ENCODE measurements at places on chromosomes 7 and 10.
A peak's percentile ranks its signal among the peaks of the same experiment; 100 is the strongest.

DNA sequence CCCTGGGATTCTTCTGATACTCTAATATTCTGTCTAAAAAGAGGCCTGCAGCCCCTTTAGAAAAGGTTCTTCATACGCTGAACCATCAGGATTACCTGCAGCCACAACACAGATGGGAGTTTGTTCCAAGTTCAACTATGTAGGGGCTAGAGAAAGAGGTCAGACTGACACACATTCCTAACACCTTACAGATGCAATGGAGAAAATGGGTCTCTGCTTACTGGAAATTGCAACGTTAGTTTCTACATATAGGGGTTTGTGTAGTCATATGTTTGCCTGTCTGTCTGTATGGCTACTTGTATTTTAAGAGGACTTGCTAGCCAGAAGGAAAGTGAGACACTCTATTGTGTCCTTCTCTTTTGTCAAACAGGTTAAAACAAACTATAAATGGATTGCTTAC is 618.5 kb downstream of the INHBA start:
- no peak for DNase-seq

DNA sequence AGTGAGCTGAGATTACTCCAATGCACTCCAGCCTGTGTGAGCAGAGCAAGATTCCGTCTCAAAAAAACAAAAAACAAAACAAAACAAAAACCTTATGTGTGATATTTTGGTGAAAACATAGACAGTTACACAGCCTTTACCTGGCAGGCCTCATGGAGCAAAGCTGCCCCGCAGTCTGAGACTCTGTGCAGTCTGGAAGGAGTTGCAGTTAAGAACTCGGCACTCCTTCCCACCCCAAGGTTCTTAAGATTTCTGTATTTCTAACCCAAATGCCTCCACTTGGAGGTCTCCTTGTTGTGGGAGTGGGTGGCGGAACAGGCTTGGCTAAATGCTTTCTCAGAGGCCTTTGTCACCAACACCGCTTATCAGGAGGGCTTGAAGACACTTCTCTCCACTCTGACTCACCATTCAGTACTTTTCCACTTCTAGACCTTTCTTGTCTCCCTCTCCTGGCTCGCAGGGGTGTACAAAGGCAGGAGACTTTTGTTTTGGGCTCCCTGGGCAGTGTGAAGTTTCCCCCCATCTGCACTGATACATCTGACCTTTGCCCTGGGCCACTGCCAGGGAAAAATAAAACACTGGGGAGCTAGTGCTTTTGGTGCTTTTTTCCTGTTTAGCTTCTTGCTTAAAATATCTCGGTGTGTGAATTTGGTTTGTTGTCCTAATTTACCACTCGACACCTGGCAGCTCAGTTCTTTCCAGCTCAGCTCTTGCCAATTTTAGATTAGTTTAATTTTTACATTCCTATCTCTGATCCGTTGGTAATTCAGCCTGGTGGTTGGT is 51.3 kb upstream of the MAGI2 start:
- DNase-seq: no peak

DNA sequence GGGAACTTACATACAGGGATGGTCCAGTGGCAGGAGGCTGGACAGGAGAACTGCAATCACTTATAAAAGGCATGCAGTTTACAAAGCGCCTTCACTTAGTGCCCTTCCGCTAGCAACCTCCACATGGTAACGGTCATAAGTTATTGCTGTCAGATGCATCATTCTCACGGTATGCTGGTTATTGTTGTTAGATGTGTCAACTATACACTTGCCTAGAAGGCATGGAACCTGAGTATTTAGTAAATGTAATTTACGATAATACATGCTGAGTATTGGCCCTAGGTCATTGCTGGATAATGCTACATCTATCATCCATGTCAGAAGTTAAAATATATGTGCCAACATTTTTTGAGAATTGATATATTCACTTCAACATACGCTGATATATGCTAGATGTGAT is 155.1 kb upstream of the MBL2 start:
- no peak for DNase-seq

DNA sequence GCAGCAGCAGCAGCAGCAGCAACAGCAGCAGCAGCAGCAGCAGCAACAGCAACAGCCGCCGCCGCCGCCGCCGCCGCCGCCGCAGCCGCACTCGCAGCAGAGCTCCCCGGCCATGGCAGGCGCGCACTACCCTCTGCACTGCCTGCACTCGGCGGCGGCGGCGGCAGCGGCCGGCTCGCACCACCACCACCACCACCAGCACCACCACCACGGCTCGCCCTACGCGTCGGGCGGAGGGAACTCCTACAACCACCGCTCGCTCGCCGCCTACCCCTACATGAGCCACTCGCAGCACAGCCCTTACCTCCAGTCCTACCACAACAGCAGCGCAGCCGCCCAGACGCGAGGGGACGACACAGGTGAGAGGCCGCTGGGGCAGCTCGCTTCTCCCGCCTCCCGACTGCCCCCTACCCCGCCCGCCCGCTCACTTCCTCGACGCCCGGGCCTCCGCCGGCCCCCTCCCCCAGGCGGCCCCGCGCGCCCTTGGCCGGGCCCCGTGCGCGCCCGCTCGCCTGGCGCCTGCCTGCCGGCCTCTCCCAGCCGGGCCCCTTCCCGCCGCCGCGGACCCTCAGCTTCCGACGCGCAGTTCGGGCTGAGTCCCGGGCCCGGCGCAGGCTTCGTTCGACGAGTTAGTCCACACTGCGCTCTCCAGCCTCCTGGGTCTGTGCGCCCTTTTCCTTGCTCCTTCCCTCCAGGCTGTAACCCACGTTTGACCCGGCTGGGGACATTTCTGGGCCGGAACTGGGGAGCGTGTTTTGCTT is 882 bp downstream of the DLX6 start:
- no peak for DNase-seq

- DNase-seq: no peak
These were observed 582.4 kb downstream of the SUGCT start for GRCh38 chr7:40717242-40717641.

- DNase-seq: no peak
These were observed 25.8 kb downstream of the MAPK8 start for GRCh38 chr10:48332166-48332870.

GRCh38 chr10:72709041-72709440 is 17.1 kb downstream of the MCU start:
- no peak for DNase-seq

DNA sequence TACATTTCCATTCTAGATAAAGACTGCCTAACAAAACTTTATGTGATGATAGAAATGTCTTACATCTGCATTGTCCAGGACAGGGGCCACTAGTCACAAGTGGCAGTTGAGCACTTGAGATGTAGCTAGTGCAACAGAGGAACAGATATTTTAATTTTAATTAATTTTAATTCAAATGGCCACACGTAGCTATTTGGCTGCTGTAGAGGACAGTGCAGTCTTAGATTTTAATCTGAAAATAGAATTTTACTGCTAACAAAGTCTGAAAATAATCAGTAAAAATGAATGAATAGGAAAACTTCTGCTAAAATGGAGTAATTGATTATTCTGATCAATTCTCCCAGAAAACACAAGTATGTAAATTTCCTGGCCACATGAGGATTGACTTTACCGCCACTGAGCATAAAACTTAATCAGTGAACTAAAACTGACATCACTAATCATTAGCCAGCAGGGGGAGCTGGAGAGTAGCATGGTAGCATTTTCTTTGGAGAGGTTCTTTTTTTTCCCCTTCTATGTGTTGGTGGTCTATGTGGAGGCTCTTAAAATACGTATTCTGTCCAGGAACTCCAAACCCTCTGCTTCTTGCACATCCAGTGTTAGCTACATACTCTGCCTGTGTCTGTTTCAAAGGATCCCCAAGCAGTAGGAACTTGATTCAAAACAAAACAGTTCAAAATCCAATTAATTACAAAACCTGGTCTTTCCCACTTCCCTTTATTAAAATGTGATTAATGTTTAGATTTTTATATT is 52.1 kb downstream of the TSPAN12 start:
- DNase-seq: peak; percentile 37

DNA sequence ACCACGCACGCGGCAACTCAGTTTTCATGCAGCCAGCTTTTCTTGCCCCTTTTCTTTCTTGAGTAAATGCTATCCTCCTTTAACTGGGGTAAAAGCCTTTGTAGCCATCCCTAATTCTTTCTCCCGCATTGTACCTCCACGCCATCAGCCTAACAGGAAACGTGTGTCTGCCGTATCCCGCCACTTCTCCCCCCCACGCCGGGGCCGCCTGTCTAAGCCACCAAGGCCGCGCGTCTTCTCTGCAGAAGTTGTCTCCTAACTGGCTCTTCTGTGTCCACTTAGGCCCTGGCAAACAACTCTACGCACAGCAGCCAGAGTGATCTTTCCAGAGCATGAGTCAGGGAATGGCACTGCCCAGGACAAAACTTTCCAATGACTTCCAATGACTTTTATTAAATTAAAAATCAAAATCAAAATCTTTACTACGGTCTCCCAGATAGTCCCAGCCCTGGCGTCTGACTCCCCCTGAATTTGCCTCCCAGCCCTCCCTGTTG is 74.6 kb downstream of the XRCC2 start:
- no peak for DNase-seq

DNA sequence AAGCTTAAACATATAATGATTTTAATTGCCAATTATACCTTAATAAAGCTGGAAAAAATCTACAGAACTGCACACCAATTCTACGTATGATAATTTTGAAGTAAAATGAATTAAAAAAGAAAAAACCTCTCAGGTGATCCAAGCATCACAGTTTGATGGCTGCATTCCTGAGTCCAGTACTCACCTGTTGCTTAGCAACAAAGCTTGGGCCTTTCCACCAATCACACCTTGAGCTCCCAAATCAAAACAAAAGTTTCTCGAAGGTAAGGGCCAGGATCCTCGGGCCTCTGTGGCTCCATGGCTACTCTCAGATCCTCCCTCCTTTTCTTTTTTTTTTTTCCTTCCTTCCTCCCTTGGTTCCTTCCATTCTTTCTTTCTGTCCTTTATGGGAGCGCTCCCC is 137.2 kb upstream of the PCBD1 start:
- no peak for DNase-seq

- no peak for DNase-seq
These were observed 148.4 kb upstream of the FAM20C start for GRCh38 chr7:43791-44540.

All from stimulated activated CD4-positive, alpha-beta T cell treated with anti-CD3 and anti-CD28 coated beads, Interleukin-2, amount 100 ng/mL, for 4 hours (primary cell).